Activated T-helper 1 cell treated with anti-CD3 and anti-CD28 coated beads, Interleukin-12 subunit alpha, Interleukin-12 subunit beta, Interleukin-2, Interleukin-4 antibody, amounts not matched to agents 30 ng/mL and 10 ng/mL and 1 ng/mL, durations not matched to agents 14 hours and 24 hours and 36 hours (primary cell): ENCODE measurements at places on chromosomes 7 and 10. TPM values are rescaled to one million over a fixed set of nuclear protein-coding genes. Genes with fewer than 3 reads are reported as not detected.

GRCh38 chr7:23205909-23206767 is 24.3 kb downstream of the NUP42 start:
- H3K27me3 ChIP-seq: peaks cover 27% of the 10 kb centered on the region
- peaks cover 27% of the 10 kb centered on the region for H3K36me3 ChIP-seq
- no peaks in the 10 kb centered on the region for H3K4me1 ChIP-seq
- no peak overlapping the region for H3K27ac ChIP-seq
- peak overlapping the region; percentile 24 for H3K4me3 ChIP-seq
- DNase-seq: no peak

GRCh38 chr10:31977440-31978155 is 49.0 kb upstream of the ARHGAP12 start:
- H3K4me1 ChIP-seq: peaks cover 19% of the 10 kb centered on the region
- peaks cover 2% of the 10 kb centered on the region for H3K27me3 ChIP-seq
- H3K36me3 ChIP-seq: no peaks in the 10 kb centered on the region
- no peak overlapping the region for H3K27ac ChIP-seq

- H3K4me3 ChIP-seq: no peak overlapping the region
- peaks cover 10% of the 10 kb centered on the region for H3K36me3 ChIP-seq
- no peaks in the 10 kb centered on the region for H3K27me3 ChIP-seq
- no peaks in the 10 kb centered on the region for H3K4me1 ChIP-seq
- DNase-seq: no peak
These were observed 21.5 kb downstream of the ARL5B start for GRCh38 chr10:18680754-18681153.

DNA sequence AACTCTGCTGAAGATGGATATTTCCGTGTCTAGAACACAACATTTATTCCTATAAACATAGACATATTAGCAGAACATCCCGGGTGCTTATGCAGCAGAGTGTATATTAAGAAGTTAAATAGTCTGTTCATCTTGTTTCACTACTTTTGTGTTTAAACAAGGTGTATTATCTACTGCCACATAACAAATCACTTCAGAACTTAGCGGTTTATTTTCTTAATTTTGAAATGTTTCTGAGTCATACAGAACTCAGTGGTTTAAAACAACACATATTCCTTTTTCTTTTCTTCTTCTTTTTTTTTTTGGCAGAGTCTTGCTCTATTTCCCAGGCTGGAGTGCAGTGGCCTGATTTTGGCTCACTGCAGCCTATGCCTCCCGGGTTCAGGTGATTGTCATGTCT is 25.8 kb downstream of the DENND10 start:
- H3K36me3 ChIP-seq: peaks cover 51% of the 10 kb centered on the region
- DNase-seq: no peak
- peaks cover 58% of the 10 kb centered on the region for H3K4me1 ChIP-seq
- H3K27me3 ChIP-seq: no peaks in the 10 kb centered on the region
- H3K4me3 ChIP-seq: no peak overlapping the region

DNA sequence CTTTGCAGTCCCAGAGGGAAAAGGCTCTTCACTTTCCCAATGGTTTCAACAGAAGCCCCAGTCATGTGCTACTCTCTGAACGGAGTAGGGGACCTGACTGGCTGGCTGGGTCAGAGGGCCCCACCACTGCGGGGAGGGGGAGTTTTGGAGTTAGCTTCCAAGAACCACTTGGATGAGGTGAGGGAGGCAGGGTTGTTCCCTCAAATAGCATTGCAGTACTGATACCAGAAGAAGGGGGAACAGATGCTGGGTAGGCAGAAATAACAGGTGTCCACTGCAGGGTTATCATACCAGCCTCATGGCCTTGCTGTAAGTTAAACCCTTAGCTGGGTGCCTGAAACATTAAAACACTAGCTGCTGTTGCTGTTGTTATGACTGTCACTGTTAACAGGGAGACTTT is 131.3 kb downstream of the UBE2H start:
- no peak overlapping the region for H3K4me3 ChIP-seq
- no peaks in the 10 kb centered on the region for H3K4me1 ChIP-seq
- H3K27ac ChIP-seq: no peak overlapping the region
- peaks cover 2% of the 10 kb centered on the region for H3K27me3 ChIP-seq

Gene ACTL6B
- not detected in 2 replicates for total RNA-seq

GRCh38 chr10:30774261-30774660 is 144.7 kb upstream of the LYZL2 start:
- no peaks in the 10 kb centered on the region for H3K4me1 ChIP-seq
- DNase-seq: no peak
- H3K27ac ChIP-seq: no peak overlapping the region
- H3K27me3 ChIP-seq: peaks cover 10% of the 10 kb centered on the region
- no peak overlapping the region for H3K4me3 ChIP-seq

GRCh38 chr7:92584953-92585352 is 5.2 kb downstream of the FAM133B start:
- peaks cover 37% of the 10 kb centered on the region for H3K36me3 ChIP-seq
- H3K4me3 ChIP-seq: no peak overlapping the region
- no peak overlapping the region for H3K27ac ChIP-seq
- no peak for DNase-seq
- peaks cover 70% of the 10 kb centered on the region for H3K4me1 ChIP-seq

DNA sequence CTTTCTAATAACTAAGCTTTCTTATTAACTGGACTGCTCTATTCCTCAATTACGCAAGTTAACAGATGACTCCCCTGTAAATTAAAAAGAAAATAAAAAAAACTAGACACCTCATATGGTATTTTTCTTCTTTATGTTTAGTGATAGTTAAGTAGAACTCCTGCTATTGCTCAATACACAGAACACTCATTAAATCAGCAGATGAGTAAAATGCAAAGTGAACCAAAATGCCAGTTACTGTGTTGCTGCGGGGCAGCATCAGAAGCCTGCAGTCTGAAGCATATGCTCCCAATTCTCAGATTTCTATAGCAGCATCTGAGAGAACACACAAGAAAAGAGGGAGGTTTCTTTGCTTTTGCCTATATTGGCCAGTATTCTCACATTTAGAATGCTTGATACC is 28.4 kb downstream of the CDK6 start:
- peaks cover 51% of the 10 kb centered on the region for H3K36me3 ChIP-seq
- H3K27me3 ChIP-seq: no peaks in the 10 kb centered on the region
- no peak for DNase-seq
- peaks cover 90% of the 10 kb centered on the region for H3K4me1 ChIP-seq

GRCh38 chr10:43089519-43089918 is 12.7 kb downstream of the RET start:
- DNase-seq: no peak
- H3K27me3 ChIP-seq: peaks cover 20% of the 10 kb centered on the region
- H3K4me3 ChIP-seq: no peak overlapping the region
- H3K4me1 ChIP-seq: peaks cover under 1% of the 10 kb centered on the region

DNA sequence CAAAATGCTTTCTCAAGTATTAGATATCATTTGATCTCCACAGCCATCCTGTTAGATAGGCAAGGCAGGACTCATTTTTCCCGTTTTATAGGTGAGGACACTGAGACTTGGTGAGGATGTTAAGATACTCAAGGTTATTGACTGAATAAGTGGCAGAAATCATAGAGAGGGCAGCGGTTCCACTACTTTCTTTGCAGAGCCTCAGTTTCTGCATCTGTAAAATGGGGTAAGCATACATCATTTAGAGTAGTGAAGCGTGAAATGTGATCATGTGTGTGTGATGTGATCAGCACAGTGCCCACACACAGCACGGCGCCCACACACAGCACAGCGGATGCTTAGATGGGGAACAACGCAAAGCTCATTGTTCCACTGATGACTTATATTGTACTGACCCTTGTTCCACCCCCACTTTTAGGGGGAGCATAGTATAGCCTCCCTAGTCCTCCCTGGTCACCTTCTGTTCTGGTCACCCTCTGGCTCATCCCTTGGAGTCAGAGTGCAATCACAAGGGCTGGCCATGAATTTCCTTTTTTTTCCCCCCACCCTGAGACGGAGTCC is 10.5 kb downstream of the UBTD1 start:
- no peak overlapping the region for H3K27ac ChIP-seq
- H3K4me3 ChIP-seq: no peak overlapping the region
- peaks cover 2% of the 10 kb centered on the region for H3K27me3 ChIP-seq
- DNase-seq: no peak
- no peaks in the 10 kb centered on the region for H3K36me3 ChIP-seq

GRCh38 chr10:51030480-51030879 is 43.8 kb upstream of the PRKG1 start:
- no peak overlapping the region for H3K4me3 ChIP-seq
- no peaks in the 10 kb centered on the region for H3K36me3 ChIP-seq
- H3K27me3 ChIP-seq: peaks cover 3% of the 10 kb centered on the region
- H3K27ac ChIP-seq: no peak overlapping the region

GRCh38 chr7:103679151-103680132 is 233.4 kb upstream of the SLC26A5 start:
- H3K4me1 ChIP-seq: no peaks in the 10 kb centered on the region
- no peaks in the 10 kb centered on the region for H3K36me3 ChIP-seq
- H3K27me3 ChIP-seq: no peaks in the 10 kb centered on the region
- no peak for DNase-seq

DNA sequence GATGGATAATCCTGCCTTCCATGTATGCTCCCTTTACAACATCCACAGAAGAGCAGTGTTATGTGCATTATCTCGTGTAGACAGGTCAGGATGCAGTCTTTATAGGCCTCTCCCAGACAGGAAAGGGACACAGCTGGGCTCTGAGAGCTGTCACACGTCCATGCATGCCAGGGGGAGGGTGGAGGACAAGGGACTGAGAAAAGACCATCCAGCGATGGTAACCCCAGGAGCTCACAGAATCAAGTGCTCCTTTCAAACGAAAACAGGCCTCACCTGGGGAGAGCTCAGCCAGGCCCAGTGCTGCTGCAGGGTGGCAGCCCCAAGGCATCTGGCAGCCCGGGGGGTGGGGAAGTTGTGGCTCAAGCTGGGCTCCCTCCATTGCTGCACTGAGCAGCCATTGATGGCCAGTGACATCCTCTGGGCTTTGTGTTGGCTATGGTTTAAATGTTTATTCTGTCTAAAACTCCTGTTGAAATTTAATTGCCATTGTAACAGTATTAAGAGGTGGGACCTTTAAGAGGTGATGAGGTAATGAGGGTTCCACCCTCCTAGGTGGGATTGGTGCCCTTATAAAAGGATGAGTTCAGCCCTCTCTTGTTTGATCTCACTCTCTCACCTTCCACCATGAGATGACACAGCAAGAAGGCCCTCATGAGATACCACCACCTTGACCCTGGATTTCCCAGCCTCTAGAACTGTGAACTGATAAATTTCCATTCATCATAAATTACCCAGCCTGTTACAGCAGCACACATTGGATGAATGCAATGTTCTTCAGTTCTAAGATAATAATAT is 15.7 kb downstream of the JCAD start:
- H3K4me3 ChIP-seq: no peak overlapping the region
- no peak overlapping the region for H3K27ac ChIP-seq
- H3K4me1 ChIP-seq: peaks cover 11% of the 10 kb centered on the region
- H3K36me3 ChIP-seq: peaks cover 4% of the 10 kb centered on the region

DNA sequence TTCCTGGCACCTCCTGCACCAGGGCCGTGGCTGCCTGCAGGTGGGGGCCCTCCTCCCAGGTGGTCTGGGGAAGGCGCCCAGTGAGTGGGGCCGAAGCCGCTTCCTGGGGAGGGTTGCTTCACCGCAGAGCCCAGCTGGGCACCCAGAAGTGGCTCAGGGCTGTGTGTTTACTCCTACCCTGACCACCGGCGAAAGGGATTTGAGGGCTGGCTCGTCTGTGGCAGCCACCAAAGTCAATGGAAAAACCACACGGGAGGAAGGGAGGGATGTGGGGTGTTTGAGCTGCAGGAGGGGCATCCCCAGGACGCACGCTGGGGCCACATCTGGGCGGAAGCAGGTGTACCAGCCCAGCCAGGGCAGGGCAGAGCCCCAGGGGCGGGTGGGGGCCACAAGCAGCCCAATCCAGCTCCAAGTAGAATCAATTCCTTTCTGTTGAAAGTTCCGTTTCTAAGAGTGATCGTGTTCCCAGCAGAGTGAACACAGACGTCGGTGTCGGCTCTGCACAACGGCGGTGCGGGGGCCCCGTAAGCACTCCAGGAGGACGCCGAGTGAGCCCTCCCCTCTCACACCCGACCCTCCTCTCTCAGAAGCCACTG is 69.9 kb downstream of the FOXL3 start:
- H3K27me3 ChIP-seq: peaks cover 3% of the 10 kb centered on the region
- no peak for DNase-seq
- peak overlapping the region; percentile 72 for H3K4me3 ChIP-seq
- H3K4me1 ChIP-seq: peaks cover 33% of the 10 kb centered on the region
- H3K36me3 ChIP-seq: peaks cover 9% of the 10 kb centered on the region

DNA sequence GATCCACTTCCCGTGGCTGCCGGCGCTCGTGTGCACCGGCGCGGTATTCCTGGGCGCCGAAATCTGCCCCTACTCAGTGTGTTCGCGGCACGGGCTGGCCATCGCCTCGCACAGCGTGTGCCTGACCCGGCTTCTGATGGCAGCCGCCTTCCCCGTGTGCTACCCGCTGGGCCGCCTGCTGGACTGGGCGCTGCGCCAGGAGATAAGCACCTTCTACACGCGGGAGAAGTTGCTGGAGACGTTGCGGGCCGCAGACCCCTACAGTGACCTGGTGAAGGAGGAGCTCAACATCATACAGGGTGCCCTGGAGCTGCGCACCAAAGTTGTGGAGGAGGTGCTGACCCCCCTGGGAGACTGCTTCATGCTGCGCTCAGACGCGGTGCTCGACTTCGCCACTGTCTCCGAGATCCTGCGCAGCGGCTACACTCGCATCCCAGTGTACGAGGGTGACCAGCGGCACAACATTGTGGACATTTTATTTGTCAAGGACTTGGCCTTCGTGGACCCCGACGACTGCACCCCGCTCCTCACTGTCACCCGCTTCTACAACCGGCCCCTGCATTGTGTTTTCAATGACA is 1.3 kb downstream of the CNNM1 start:
- DNase-seq: no peak
- H3K4me3 ChIP-seq: peak overlapping the region; percentile 47
- H3K4me1 ChIP-seq: no peaks in the 10 kb centered on the region
- H3K36me3 ChIP-seq: no peaks in the 10 kb centered on the region
- H3K27ac ChIP-seq: no peak overlapping the region

Gene PAPSS2
- total RNA-seq: 0.07 and 0.21 TPM in 2 replicates

- H3K27ac ChIP-seq: no peak overlapping the region
- no peaks in the 10 kb centered on the region for H3K36me3 ChIP-seq
- no peaks in the 10 kb centered on the region for H3K4me1 ChIP-seq
- no peak for DNase-seq
- no peak overlapping the region for H3K4me3 ChIP-seq
- no peaks in the 10 kb centered on the region for H3K27me3 ChIP-seq
These were observed 1111.3 kb downstream of the TYW1 start for GRCh38 chr7:68107968-68108367.

DNA sequence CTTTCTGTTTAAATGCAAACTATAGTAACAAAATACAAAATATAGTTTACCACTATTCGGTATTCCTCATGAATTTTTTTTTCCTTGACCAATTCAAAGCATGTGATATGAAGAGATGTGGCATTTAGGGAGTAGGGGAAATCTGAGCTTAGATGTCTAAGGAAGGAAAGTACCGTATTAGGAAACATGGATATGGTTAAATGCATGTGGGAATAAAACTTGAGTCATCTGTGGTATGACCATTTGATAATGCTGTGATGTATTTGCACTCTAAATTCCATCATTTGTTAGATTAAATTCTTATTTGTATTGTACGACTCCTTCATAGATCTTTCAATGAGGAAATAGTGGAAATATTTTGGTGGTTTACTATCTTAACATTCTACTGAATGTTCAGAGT is 19.7 kb downstream of the AHR start:
- H3K4me1 ChIP-seq: peaks cover 27% of the 10 kb centered on the region
- H3K27ac ChIP-seq: no peak overlapping the region
- no peak overlapping the region for H3K4me3 ChIP-seq
- no peaks in the 10 kb centered on the region for H3K27me3 ChIP-seq
